ENCODE measurements at places on chromosomes 5 and 9.

- no peak for DNase-seq
Observed at GRCh38 chr9:22374051-22374450, 72.6 kb upstream of the DMRTA1 start.

- no peak for DNase-seq
Observed at GRCh38 chr9:134698587-134699342, 57.2 kb downstream of the COL5A1 start.

DNA sequence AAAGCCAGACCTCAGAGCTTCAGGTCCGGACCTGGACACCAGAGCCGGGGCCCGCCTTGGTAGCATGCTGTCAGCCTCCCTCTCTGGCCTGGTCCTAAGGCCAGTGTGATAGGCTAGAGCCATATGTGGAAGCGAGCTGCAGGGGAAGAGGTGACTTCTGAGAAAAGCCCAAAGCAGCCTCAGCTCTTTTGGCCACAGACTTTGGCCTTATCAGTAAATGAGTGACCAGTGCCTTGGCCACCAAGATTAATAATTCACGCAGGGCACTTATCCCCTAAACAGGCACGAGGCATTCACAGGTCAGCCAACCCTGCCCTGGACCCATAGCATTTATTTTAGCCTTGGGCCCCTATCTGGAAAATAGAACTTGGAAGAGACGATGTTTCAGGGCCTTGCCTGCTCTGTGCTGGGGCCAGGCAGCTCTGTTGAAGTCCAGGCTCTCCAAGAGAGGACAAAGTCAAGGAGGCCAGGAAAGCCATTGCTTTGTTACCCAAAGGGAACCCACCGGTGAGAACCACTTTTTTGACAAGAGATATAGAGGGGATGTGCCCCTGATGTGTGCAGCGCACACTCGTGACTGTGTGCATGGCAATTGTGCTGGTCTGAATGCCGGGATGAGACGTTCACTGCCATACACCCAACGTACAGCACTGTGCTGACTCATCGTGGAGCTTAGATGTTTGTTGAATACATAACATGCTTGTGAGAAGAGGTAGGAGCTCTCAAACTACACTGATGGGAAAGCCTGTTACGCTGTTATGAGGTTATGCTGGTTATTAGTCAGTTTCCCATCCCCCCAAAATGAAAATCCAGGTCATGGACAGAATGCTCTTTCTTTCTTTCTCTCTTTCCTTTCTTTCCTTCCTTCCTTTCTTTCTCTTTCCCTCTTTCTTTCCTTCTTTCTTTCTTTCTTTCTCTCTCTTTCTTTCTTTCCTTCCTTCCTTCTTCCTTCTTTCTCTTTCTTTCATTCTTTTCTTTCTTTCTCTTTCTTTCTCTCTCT lies 5.0 kb upstream of the SLC34A1 start:
- DNase-seq: no peak

DNA sequence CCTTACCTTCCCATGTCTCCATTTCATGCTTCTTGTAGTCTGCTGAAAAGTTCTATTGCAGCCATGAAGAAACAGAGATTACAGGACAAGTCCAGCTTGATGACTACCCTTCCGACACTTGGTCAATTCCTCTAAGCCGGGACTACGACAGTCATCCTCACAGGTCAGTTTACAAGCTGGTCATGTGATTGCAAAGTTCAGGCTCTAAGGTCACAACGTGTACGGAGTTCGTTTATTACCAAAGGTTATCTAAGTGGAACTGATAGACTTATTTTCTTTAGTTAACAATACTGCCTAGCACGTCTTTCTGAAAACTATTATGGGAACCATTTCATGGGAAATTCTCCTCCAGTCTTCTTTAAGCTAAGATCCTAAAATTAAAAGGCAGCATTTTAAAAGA lies 88.5 kb upstream of the NR5A1 start:
- DNase-seq: no peak

- DNase-seq: no peak
Observed at GRCh38 chr5:126778675-126779403, 1.9 kb downstream of the LMNB1 start.

DNA sequence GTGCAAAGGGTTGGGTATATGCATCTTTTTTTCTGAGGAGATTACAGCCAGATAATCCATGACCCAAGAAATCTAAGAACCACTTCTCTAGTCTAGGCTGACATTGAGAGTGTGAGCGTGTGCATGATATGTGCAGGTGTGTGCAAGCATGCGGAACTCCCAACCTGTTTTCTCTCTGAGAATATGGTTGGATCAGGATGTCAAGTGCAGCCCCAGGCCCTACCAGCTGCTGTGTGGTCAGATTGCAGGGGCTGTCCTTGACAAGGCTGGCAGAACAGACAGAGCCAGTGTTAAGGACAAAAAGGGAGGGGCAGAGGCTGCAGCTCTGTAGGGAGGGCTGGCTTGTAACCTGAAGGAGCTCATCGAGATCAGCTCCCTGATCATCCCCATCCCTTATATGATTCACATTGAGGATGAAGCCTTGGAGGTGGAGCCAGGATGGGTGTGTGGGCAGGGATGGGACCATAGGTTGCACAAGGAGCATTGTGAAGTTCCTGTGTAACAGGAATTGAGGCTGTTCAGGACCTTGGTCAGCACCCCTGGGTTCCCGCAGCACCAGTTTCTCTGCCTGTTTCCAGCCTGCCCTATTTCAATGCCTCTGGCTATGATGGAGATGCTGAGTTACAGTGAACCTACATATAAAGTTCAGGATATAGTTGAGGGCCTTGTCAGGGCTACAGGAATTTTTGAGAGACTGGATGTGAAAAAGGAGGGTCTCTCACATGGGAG lies 52.6 kb upstream of the ARAP3 start:
- DNase-seq: no peak

GRCh38 chr5:91332267-91333045 lies 50.7 kb downstream of the ARRDC3 start:
- no peak for DNase-seq

DNA sequence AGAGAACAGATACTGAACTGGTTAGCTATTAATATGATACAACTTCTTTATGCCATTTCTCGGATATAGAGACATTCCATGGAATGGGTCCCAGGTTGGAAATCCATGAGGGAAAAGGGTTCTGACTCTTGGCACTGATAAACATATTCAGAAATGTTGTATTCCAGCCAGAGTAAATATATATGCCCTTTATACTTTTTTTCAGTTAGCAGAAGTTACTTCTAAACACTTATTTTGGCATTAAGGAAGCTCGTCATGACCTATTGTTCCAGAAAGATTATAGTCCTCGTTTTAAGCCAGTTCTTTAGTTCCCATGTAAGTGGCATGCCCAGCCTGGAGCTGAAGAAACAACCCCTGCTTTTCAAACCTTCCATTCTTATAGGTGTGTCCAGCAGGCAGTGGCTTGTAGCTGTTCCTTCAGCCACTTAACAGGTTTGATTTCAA lies 181.6 kb downstream of the CD180 start:
- DNase-seq: no peak

GRCh38 chr5:136031711-136032110 lies 2.9 kb downstream of the TGFBI start:
- DNase-seq: no peak

DNA sequence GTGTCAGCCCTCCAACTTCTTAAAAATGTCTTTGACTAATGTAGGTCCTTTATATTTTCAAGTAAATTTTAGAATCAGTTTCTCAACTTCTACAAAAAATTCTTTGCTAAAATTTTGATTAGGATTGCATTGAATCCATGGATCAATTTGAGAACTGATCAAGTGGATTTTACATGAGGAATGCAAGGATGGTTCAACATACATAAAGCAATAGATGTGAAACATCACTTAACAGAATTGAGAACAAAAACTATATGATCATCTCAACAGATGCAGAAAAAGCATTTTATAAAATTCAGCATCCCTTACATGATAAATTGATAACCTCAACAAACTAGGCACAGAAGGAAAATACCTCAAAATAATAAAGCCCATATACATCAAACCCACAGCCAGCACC lies 190.8 kb downstream of the AUH start:
- DNase-seq: no peak

- DNase-seq: no peak
Observed at GRCh38 chr9:9892217-9892616, 720.6 kb downstream of the PTPRD start.

- DNase-seq: no peak
Observed at GRCh38 chr5:15993334-15993733, 186.3 kb downstream of the MARCHF11 start.

DNA sequence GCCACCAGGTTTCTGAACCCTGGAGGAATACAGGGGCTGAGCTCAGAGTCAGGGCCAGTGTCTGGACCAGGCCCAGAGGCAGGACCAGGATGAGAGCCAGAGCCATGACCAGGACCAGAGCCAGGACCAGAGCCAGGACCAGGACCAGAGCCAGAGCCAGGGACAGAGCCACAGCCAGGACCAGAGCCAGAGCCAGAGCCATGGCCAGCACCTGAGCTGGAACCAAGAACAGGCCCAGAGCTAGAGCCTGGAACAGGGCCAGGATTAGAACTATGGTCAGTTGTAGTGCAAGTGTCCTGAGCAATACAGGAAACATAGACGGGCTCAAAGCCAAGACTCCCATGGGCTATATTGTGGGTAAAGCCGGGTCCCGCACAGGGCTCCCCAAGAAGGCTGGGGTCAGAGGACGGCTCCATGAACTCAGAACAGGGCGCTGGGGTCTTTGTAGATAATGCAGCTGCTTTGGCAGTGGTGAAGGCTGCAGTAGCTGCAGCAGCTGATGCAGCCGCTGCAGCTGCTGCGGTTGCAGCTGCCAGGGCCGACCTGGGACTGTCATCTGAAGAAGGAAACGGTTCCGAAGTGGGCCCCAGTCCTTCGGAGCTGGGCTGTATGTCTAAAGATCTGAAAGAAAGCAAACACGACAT lies 559 bp downstream of the SPAG8 start:
- DNase-seq: no peak

- no peak for DNase-seq
Observed at GRCh38 chr5:7855611-7856010, 4.7 kb upstream of the CFAP90 start.

DNA sequence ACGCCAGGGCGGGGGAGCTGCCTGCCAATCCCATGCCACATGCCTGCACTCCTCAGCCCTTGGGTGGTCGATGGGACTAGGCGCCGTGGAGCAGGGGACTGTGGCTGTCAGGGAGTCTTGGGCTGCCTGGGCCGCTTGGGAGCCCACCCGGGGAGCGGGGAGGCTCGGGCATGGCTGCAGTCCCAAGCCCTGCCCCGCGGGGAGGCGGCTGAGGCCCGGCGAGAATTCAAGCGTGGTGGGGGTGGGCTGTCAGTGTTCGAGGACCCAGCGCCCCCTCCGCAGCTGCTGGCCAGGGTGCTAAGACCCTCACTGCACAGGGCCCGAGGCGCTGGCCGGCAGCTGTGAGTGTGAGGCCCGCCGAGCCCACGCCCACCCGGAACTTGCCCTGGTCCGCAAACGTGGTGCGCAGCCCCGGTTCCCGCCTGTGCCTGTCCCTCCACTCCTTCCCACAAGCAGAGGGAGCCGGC lies 83.2 kb upstream of the DMRTA1 start:
- DNase-seq: no peak

- no peak for DNase-seq
Observed at GRCh38 chr5:21895766-21896350, 957.3 kb downstream of the CDH12 start.

DNA sequence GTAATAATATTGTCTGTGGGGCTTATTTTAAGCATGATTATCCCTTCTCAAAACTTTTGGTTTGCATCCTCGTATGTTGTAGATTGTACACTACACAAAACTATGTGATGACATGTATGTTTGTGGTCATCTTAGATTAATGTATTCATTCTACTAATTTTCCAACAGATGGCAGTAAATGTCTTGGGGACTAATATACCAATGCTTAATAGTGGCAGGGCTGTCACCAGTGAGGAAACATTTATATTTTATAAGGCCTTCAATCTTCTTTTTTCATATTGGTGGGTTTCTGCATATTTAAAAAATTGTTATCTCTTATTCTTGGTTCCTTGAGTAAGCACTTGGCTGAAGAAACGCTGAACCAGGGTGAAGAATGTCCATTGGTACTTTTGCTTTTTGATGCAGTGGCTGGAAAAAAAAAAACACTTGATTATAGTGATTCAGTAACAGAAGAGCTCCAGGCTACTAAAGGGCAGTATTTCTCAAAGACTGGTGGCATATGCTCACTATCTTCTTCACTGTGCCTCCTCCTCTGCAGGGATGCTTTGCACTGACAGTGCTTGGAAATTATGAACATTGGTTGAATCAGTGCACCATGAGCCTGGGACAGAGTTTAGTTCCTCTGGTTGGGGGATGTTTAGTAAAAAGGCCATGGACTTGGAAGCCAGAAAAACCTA lies 530.3 kb downstream of the RASEF start:
- no peak for DNase-seq

GRCh38 chr5:172235827-172236736 lies 42.1 kb downstream of the EFCAB9 start:
- DNase-seq: no peak

- no peak for DNase-seq
Observed at GRCh38 chr5:94705427-94705826, 87.0 kb downstream of the SLF1 start.

- no peak for DNase-seq
Observed at GRCh38 chr9:132973713-132974112, 4.8 kb upstream of the GFI1B start.

DNA sequence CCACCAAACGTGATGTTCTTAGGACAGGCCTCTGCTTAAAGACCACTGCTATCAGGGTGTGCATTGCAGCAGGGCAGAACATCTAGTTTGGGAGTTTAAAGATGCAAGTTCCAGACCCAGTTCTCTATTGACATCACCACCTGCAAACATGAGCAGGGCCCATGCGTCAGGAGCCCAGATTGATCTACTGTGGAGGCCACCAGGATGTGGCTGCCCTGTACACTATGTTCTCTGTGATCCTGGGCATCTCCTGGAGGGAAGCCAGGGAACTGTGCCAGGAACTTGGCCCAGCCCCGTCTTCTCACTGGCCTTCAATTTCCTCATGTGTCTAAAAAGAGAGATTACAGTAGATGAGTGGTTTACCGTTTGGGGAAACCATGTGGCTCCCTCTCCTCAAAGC lies 87.1 kb downstream of the PDE6A start:
- DNase-seq: no peak

DNA sequence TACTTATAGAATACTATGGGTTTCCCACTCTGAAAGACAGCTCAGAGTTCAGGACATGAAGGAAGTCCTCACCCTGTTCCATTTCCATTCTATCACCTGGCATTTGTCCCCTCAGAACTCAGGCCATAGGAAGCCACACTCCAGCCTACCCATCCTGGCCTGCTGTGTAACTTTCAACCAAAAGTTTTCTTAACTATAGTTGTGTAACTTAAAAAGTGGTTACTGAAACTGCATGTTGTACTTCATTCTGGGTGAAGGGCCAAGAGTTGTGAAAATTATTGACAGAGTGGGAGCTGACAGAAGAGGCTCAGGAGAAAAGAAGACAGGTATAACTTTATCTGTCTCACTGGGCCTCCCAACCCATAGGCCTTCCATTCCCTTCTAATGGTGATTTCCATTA lies 212.5 kb downstream of the RAB3C start:
- no peak for DNase-seq
